Activated T-cell treated with anti-CD3 and anti-CD28 coated beads, Interleukin-2, amount 50 U/mL, for 48 hours (primary cell): ENCODE measurements at places on chromosomes 1 and 21.

- DNase-seq: no peak
Measured at GRCh38 chr1:59367301-59368007, 70.6 kb downstream of the FGGY start.

GRCh38 chr1:43548285-43549271 is 17.9 kb downstream of the PTPRF start:
- no peak for DNase-seq

DNA sequence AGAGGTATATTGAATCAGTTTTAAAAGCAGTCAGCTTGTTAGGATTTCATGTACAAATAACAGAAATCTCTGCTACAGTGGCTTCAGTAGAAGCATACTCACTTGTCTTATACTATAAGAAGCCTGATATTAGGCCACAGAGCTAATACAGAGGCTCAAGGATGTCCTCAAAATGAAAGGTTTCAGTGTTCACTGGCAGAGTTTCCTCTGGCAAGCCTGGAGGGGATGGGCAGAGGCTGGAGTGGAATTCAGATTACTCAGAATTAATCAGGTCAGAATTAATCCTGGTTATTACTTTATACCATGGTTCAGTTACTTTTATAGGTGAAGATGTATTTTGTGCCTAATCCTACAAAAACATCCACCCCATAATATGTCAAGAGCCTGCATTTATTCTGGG is 520.5 kb downstream of the USP25 start:
- no peak for DNase-seq

DNA sequence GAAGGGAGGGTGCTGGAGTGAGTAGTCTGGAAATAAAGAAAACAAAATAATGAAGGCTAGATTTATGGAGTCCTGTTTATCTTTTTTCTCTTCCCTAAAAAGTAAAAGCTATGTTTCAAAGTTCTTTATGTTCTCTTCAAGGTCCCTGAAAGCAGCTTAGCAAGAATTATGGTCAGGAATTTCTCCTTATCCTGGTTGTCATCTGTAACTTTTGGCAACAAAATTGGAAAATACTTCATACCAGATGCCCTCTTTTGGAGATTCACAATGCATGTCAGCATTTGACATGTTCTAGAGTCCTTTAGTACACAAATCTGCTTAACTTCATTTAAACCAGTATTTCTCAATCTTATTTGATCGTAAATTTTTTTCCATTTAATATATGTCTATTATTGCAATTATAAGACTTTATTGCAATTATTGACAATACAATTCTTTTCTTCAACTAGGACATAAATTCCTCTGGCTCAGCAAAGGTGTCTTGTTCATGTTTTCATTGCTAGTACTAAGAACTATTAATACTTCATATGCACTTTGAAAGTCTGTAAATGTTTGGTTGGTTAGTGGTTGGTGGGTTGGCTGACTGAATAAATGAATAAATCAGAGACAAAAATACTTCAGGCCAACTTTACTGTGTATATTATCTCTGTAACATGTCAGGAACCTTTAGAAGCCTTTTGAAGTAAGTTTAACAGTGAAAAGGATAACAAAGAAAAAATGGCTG is 101.5 kb downstream of the ATP1B1 start:
- DNase-seq: no peak

- no peak for DNase-seq
Measured at GRCh38 chr1:111392042-111392441, 35.5 kb downstream of the OVGP1 start.

DNA sequence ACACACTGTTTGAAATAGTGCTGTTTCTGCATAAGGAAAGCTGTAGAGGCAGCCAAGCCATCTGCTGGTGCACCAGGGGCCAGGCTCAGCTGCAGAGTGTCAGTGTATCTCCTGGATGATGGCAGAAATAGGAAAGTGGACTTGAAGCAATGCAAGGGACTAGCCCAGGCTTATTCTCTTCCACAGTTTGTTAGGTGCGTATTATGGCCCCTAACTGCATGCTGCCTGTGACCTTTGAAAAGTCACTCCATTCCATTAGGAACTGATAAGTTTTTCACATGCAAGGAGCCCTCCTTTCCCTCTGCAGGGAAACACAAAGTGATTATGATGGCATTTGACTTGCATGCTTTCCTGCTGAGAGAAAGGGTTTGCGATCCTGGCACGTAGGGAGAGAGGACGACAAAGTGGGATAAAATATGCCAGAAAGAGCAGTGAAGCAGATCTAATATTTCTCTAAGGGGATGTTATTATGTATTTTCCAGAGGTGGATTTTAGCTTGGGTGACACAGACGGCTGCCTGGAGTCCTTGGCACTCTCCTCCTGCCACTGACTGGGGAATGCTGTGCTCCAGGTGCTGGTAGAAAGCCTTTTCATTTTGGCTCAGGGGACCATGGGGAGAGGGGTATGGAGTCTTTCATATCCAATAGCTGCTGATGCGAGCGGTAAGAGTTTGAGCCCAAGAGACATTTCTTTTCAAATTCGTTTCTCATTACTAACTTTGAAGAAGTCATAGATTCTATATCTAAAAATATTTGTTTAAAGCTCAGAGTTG is 402.1 kb upstream of the B3GALT2 start:
- no peak for DNase-seq

GRCh38 chr1:25088180-25088701 is 144.1 kb downstream of the SYF2 start:
- DNase-seq: no peak

GRCh38 chr1:181768211-181768929 is 285.1 kb downstream of the CACNA1E start:
- no peak for DNase-seq

- no peak for DNase-seq
Measured at GRCh38 chr1:107264561-107264960, 123.7 kb downstream of the NTNG1 start.
